OCI-LY7 (cell line): ENCODE measurements at places on chromosomes 7 and 10.
A peak's percentile ranks its signal among the peaks of the same experiment; 100 is the strongest.

DNA sequence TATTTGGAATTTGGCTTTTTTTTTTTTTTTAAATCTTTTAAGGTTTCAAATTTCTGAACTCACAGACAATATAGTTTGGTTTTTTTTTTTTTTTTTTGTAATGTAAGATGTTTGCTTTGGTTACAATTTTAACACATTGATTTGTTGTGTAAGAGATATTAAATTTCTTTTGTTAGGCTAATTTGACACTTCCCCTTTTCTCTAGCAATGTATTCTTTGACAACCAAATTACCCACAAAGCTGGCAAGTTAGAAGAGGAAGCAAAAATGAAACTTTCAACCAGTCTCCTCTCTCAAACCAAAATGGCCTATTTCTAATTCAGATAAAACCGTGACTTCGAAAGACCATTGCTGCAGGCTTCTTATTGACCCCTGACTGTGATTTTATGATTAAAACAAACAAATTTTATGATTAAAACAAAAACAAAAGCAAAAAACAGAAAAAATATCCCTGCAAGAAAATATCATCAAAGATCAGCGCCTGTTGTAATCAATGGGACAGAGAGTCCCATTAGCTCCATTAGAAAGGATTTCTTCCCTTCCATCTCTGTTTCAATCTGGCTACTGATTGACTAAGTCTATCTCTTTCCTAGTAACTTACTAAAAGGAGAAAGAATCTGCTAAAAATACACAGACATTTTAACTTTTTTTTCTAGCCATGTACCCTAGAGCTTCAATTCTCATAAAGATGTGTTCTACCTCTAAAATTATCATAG, 489.2 kb downstream of the MDFIC start:
- DNase-seq: peak; percentile 4

DNA sequence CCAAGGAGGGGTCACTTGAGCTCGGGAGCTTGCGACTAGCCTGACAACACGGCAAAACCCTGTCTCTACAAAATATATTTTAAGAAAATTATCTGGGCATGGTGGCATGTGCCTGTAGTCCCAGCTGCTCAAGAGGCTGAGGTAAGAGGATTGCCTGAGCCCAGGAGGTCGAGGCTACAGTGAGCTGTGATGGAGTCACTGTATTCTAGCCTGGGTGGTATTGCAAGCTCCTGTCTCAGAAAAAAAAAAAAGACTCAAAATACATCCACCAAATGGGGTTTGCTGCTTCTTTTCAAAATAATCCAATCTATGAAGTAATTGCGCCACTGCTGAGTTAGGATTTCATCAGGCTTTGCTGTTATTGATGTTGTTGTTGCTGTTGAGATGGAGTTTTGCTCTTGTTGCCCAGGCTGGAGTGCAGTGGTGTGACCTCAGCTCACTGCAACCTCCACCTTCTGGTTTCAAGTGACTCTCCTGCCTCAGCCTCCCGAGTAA, 11.1 kb upstream of the VIM start:
- DNase-seq: no peak

- DNase-seq: no peak
Measured at GRCh38 chr10:60096761-60097513, 190.6 kb upstream of the CCDC6 start.

DNA sequence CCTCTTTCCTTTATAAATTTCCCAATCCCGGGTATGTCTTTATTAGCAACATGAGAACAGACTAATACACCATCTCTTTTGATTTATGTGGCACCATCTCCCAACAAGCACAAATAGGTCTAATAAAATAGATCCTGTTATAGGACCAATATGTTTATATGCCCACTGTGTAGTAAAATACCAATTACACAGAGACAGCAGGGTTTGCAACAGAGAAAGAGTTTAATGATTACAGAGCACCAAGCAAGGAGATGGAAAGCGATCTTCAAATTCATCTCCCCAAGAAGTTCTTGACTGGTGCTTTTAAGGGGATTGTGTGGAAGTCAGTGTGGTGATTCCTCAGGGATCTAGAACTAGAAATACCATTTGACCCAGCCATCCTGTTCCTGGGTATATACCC, 33.5 kb upstream of the TECTB start:
- no peak for DNase-seq

DNA sequence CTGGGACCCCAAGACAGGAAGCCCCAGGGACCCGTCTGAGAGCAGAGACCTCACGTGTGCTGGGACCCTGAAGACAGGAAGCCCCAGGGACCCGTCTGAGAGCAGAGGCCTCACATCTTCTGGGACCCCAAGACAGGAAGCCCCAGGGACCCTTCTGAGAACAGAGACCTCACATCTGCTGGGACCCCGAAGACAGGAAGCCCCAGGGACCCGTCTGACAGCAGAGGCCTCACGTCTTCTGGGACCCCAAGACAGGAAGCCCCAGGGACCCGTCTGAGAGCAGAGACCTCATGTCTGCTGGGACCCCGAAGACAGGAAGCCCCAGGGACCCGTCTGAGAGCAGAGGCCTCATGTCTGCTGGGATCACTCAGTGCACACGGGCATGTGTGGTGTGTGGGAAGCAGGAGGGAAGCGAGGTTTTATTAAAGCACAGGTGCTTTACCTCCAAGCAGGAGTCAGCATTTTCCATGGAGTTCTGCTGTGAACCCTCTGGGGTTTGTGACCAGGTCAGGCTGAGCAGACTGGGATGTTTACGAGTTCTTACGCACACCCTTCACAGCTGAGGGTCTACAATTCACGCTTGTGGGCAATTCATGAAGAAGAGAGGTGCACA, 590.6 kb downstream of the DNAJB6 start:
- no peak for DNase-seq

- DNase-seq: no peak
Measured at GRCh38 chr10:87661861-87662785, 2.4 kb downstream of the PAPSS2 start.

GRCh38 chr10:17412323-17412722, 42.1 kb downstream of the ST8SIA6 start:
- no peak for DNase-seq

DNA sequence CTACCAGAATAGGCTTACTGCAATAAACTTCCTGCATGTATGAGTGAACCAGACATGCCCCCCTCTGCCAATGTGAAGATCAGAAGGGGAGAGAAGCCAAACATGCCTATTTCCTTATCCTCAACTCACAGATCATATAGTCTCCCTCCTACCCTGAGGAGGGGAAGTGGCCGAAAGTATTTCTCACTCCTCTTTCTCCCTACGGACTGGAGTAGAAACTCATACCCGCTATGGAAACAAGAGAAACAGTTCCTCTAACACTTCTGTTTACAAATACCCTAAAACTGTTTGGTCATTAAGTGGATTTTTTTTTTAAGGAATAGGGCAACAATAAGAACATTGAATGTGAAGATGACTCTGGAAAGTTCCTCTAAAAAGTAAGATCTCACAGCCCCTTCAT, 31.4 kb downstream of the CCNJ start:
- no peak for DNase-seq

GRCh38 chr10:130935128-130935439, 376.4 kb downstream of the TCERG1L start:
- DNase-seq: no peak

- no peak for DNase-seq
Measured at GRCh38 chr10:113379091-113379490, 173.8 kb upstream of the HABP2 start.

GRCh38 chr7:51325261-51325676, 8.7 kb upstream of the COBL start:
- DNase-seq: no peak

GRCh38 chr7:149196705-149197171, 1.4 kb downstream of the ZNF282 start:
- peak; percentile 36 for DNase-seq

DNA sequence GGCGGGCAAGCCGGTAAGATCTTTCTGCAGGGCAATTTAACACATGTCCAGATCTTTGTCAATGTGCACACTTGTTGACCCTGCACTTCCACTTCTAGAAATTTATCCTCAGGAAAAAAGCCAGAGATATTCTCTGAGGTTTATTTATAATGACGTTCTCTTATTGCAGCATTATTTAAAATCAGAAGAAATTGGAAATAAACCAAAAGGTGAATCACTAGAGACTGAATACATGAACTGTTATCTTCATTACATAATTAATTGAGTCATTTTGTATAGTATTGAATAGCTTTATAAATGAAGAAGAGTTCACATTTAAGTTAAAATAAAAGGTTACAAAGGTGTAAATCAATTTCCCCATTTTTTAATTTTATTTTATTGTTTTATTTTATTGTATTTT, 16.3 kb upstream of the SAR1A start:
- no peak for DNase-seq

GRCh38 chr7:45890902-45891461, 2.7 kb downstream of the IGFBP1 start:
- DNase-seq: peak; percentile 41

- peak; percentile 60 for DNase-seq
Measured at GRCh38 chr10:103692952-103693811, 162.2 kb downstream of the SH3PXD2A start.

DNA sequence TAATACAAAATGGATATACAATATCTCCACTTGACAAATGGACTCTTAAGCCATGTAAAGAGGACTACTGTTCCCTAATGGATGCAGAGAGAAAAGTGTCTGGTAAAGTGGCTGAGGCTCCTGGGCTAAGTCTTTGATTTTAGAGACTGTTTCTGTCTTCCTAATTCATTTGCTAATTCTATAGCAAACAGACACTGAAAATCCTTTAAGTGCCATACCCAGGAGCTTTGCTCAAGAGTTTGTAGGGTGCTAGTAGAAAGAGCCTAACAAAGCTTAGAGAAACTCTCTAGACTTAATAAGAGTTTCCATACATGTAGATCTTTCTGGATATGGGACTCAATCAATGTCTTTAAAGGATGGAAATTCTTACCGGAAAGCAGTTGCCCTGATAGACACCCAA, 16.7 kb downstream of the CEP55 start:
- no peak for DNase-seq

- DNase-seq: no peak
Measured at GRCh38 chr7:15998617-15999016, 312.1 kb upstream of the MEOX2 start.

DNA sequence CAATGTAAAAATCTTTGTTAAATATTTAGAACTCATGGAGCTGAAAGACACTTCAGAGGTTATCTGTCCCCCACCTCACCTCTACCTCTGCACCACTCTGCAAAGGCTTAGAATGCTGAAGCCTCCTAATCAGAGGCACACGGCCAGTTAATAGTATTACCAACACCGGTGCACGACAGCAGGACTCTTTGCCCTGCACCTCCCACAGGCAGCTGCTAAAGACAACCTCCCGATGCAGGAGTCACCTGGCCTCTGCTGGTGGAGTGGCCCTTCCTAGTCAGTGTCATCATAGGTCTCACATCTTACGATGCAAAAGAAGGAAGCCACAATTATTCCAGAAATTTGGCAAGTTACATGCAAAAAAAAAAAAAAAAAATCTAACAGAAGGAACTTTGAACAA, 66.6 kb upstream of the MGMT start:
- no peak for DNase-seq

- no peak for DNase-seq
Measured at GRCh38 chr10:5448333-5449001, 36.1 kb downstream of the NET1 start.

DNA sequence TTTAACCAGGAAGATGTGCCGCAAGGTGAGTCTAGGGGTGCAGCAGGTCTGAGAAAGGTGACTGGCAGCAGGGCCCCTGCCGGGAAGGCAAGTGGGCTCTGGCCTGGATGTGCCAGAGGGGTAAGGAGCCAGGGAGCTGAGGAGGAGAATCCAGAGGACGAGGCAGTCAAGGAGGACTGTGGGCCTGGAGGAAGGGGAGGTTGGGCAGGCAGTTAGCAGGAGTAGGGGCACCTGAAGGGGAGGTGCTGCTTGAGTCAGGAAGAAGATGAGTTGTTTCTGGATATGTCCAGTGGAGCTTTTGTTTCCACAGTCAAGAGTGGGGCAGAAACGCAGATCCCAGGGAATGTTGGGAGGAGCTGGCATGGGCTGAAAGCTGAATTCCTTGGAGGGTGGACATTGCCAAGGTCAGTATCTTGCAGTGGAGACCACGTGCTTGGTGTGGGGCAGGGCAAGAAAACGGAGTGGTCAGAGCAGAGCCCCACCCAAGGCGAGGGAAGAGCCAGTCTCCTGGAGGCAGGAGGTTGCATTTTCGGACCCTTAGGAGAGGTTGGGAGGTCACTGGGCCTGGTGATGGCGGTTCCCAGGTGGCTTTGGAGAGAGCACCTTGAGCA, 34.0 kb downstream of the MINDY4 start:
- no peak for DNase-seq

GRCh38 chr10:123882681-123883445, 8.7 kb downstream of the CPXM2 start:
- DNase-seq: no peak

DNA sequence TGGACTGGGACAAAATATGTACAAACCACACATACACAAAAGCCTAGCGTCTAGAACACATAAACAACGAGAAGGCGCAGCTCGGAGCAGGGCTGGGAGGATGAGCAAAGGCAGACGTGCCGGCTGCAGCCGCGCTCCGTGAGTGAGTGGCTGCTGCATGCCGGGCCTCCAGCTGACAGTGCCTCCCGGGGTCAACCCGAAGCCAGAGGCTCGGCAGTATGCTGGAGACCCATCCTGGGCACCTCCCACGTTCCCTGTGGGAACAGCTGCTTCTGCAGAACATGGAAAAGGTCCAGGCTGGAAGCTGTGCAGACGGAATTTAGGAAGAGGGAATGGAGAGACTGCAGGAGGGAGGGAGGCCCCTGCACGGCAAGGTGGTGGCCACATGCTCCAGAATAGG, 3.6 kb upstream of the GPR146 start:
- no peak for DNase-seq

DNA sequence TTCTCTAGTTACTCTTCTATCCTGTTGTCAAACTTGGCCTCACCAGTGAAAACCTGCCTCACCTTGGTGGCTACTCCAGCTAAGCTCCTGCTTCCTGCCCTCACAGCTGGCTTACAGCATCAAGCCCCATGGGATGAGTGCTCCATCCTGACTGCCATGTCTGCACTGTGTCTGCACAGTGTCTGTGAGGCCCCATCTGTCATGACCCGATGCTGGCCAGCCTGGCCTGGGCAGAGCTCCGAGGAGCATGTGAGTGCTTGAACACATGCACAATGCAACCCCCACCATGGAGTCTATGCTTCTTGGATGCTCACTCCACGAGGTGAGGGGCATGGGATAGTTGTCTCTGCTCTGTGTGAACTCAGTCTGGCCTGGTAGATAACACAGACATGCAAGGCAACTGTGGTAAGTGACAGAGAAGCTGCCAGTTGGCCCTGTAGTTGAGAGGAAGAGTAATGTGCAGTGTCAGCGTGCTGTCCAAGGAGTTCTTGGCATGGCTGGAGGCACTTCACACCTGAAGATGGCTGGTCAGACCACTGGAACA, 207.1 kb upstream of the ZNF32 start:
- DNase-seq: no peak

DNA sequence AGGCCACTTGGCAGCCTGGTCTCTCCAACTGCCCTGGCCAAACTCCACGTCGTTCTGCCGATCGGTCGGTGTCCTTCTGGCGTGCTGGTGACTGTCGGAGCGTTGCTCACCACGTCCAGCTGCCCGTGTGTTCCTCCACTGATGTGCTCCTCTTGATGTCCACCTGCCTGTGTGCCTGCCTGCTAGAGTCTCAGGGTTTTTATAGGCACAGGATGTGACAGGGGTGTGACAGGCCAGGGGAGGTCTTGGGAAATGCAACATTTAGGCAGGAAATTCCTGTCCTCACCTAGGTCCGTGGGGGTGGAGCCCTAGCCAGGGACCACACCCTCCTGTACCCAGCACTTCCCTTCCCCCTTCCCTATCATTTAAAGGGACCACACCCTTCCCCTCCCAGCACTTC, 25.2 kb upstream of the CFAP46 start:
- no peak for DNase-seq
